ENCODE measurements at places on chromosomes 16 and 17.

- peak; percentile 29 for DNase-seq
Observed at GRCh38 chr16:13322336-13322735, 420.9 kb downstream of the SHISA9 start.

GRCh38 chr17:80119271-80119791, 17.9 kb downstream of the GAA start:
- no peak for DNase-seq

DNA sequence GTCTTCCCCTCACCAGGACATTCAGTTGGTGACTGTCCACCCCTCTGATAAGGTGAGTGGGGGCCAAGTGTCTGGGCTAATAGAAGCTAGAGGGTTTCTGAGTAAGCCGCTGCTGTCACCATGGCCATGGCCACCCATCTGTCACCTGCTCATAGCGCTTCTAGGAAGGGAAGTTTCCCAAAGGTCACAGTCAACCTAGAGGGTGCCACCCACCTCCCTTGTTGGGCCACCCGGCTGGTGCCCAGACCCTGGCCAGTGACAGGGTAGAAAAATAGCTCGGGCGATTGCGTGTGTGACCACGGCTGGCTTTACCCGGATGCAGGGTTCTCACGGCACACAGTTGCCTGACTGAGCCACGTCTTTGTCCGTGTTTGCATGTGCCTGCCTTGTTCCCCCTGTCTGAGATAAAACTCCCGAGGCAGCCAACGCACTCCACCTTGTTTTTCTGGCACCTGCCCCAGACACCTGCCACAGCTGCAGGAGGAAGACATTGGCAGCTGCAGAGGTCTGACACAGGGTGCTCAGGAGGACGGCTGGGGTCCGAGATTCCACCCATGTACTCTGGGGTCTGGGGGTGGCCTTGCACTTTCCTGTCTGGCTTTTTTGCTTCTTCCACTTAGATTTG, 809 bp downstream of the PIRT start:
- DNase-seq = no peak

DNA sequence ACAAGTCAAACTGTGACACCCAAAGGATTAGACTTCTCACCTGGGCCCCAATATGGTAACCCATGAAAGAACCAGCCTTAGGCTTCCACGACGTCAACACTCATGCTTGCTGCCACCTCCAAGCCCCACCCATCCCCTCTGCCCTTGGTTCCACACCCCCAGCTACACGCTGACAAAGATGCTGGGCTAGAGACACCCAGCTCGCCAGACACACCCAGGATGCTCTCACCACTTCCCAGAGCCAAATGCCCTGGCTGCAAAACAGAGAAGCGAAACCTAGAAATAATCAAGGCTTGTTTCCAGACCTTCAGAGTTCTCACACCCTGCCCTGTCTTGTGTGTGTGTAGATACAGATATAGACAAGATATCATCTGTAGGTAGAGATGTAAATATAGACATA, 26.0 kb upstream of the ADCY9 start:
- DNase-seq = no peak

DNA sequence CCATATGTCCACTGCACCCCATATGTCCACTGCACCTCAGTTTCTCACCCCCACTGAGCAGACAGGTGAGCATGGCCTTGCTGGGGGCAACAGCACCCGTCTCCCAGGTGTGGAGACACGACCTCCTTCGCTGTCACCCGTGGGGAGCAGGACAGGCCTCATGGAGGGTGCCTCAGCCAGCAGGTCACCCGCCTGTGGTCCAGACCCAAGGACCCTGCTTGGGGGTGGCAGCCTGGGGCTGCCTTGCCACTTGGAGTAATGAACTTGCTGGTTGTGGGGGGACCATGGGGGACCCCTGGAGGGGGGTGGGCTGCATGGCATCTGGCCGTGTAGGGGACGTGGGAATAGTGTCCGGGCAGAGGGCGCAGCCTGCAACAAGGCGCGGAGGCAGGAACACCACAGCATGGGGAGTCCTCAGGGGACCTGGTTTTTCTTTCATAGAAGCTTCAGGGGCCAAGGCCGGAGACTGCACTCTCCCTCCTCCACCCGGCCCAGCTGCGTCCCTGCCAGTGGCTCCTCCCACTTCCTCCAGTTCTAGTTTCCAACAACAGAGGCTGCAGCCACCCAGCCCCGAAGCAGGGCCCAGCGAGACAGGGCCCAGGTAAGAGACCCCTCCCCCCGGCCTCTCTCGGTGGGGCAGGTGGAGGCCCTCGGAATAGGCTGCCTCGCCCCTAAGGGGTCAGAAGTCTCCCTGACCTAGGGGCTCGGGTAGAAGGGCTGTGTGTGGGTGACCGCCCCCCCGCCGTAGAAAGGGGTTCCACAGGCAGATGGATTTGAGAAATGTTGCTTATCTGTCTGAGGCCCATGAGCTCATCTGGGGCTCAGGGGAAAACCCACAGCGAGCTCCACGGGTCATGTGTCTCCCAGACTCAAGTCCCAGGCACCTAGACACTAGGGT, at the start of gene NHLRC4:
Gene NHLRC4, plus strand, starts transcription at position 531 of the 898 bp plus-strand sequence. CDS start 1,043 bp downstream, outside the sequence.
- no peak for DNase-seq

All from hypothalamus (tissue), 51 donors.